ENCODE measurements at places on chromosomes 5 and 9. TPM values are rescaled to one million over a fixed set of nuclear protein-coding genes. Genes with fewer than 3 reads are reported as not detected.
A peak's percentile ranks its signal among the peaks of the same experiment; 100 is the strongest.

DNA sequence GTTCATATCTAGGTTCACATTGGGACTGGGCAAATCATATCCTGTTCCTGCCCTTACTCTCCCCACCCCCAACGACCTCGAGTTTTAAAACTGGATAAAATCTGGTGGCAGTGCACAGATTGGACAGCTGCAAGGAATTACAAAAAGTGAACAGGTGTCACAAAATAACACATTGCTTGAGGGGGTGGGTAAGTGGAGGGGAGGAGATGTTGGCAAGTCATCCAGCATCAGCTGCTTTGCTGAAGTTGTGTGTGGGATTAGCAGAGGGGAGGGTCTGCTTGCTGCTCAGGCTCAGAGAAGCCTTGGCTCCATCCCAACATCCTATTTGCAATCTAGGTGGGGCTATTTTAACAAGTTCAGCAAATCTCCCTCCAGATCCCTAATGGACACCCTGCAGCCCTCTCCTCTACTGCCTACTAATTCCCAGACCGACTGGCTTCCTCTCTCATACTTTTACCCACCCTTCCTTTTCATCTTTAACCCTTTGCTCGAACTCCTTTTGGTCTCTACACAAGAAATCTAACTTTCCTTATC is 39.8 kb upstream of the SLC24A2 start:
- DNase-seq: peak; percentile 73

- DNase-seq: no peak
These were observed 27.7 kb upstream of the MYO10 start for GRCh38 chr5:16963821-16964220.

DNA sequence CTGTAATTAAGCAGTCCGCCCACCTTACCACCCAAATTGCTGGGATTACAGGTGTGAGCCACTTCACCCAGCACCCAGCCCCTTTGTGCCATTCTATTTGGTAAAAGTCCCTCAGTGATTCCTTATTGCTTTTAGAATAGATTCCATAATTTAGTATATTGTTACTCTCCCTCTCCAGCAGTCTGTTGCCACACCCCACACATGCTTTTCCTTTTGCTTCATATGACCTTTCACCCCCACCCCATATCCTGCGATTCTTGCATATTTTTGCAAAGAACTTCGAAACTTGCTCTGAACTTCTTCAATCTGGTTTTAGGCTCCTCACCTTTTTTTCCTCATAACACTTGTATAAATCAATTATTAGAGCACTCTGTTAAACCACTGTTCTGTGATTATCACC is 100.2 kb downstream of the MTREX start:
- no peak for DNase-seq

DNA sequence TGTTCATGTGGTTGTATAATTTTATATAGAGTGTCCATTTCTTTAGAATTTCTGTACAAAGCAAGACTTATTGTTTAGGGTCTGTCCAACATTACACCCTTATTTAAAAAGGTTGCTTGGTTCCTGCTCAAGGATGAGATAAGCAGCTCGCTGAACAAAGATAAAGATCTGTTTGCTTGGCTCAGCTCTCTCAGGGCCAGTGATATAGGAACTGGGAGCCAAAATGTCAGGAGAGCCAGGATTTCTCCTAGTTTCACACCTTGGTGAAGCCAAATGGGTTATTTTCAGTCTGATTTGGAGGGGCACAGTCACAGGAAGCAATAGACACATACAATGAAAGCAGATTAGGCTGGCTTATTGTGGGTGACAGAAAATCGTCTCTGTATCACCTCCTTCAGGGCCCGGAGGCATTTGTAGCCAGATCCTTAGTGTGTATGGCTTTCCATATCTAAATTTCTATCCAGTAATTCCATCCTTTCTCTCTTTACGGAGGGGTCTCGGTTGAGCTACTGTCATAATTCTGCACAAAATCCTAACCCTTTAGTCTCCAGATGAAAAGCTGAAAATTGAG is 396.4 kb downstream of the TMEM232 start:
- no peak for DNase-seq

- peak; percentile 13 for DNase-seq
These were observed 30.7 kb upstream of the GPR21 start for GRCh38 chr9:123002754-123003153.

- DNase-seq: no peak
These were observed 14.1 kb upstream of the RAPGEF6 start for GRCh38 chr5:131649161-131649560.

DNA sequence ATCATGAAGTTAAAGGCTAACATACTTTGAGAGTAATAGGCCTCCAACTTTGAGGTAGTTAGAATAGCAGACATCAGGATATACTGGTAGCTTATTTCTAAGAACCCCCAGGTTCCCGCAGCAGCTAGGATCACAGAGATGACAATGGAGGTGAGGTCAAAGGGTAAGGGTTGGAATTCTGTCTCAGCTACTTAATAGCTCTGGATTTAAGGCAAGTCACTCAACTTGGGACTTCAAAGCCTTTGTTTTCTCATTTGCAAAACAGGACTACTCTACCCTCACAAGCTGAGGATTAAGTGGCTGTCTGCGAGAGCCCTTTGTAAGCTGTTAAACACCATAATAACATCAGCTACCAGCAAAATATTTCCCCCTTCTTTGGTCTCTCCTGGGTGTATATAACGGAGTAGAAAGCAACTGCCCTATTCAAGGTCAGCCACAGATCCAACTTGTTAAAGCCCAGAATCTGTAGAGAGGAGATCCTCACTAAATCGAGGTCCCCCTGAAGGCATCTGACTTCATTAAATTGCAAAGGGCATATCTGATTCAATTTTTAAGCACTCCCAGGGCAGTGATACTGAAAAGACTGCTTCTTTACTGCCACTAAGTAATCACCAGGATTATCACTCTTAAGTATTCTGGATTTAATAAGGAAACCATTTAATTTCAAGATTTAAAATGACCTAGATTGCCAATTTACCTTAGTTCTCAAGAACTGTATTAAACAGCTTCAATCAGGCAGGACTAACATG is 104.7 kb downstream of the DCP2 start:
- DNase-seq: no peak

- DNase-seq: peak; percentile 43
These were observed 795 bp downstream of the CNOT8 start for GRCh38 chr5:154858972-154859871.

DNA sequence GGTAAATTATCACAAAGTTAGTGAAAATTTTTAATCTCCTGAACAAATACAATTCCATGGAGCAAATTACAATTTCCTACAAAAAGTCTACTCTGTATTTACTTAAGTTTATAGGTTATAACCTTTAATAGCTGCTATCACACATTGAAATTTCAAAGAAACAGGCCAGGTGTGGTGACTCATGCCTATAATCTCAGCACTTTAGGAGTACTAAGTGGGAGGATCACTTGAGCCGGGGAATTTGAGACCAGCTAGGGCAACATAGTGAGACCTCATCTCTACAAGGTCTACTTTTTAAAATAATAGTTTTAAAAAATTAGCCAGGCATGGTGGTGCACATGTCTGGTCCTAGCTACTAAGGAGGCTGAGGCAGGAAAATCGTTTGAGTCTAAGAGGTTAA is 50.3 kb downstream of the HINT1 start:
- no peak for DNase-seq

GRCh38 chr9:122186301-122186700 is 26.6 kb downstream of the MORN5 start:
- DNase-seq: no peak

GRCh38 chr5:1727571-1727970 is 72.1 kb downstream of the MRPL36 start:
- DNase-seq: no peak

- peak; percentile 8 for DNase-seq
These were observed 116.8 kb upstream of the COX7C start for GRCh38 chr5:86500947-86501346.

DNA sequence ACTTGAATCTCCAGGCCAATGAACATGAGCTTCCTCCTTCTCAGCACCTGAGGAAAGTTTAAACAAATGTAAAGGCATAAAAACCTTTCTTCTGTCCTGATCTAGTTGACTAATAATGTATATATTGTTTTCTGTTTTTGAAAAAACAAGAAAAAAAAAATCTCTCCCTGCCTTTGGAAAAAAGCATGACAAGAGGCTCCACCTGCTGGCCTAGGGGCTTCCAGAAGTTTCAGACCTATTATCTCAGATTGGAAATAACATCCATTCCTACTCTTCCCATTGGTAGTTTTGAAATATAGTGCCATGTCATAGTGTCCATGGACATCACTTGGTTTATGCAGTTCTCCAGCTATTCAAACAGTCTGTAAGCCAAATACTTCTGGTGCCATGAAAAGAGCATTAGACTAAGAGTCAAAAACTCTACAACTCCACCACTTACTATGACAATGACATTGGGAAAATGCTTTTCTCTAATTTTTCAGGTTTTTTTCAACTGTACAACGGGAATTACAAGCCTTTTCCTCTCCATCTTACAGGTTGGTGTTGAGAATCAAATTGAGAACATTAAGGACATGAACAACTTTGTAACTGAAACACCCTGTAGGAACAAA is 409.6 kb upstream of the MPDZ start:
- peak; percentile 60 for DNase-seq

- peak; percentile 40 for DNase-seq
These were observed 902 bp downstream of the HABP4 start for GRCh38 chr9:96450613-96451528.

DNA sequence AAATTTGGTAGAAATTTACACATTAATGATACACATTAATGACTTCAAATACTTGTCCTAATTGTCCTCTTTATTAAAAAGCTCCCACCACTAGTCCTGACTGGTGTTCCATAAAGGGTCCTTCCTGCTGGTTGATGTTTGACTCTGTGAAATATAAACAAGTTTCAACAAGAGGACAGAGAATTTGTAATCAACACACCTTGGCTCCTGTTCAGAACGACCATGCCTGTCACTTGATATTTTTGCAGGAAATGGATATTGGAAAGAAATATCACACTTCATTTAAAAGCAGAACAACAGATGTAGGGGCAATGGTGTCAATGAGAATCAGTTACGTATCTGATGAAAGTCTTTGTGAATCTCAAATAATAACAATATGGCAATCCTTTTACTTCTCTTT is 211.7 kb downstream of the ENC1 start:
- DNase-seq: no peak

DNA sequence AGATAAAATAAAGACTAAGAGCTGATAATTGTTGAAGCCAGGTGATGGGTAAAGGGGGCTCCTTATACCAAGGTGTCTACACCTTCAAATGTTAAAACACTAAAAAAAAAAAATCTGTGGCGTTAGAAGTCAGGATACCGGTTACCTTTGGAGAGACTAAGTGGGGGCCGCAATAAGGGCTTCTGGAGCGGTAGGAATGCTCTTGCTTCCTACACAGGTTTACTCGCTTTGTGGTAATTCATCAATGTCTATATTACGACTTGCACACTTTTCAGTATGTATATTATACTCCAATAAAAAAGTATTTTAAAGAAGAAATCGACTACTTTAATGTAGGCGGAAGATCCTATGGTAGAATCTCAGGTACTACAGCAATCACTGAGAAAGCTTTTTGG is 12.5 kb downstream of the MRPS27 start:
- DNase-seq: no peak

DNA sequence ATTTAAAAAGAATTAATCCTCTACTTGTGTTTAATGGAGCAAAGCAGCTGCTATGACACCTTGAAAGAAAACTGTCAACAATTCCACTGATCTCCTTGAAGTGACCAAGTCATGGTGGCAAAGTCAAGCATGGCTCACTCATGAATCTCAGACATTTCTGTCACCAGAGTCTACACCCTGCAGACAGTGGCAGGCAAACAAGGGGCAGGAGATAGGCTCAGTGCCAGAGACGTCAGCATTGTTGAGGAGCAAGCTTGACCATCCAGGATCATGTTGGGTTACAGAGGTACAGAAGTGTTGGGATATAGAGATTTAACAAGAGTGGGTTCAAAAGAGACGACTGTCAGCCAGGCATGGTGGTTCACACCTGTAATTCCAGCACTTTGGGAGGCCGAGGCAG is 16.1 kb upstream of the VPS13A start:
- DNase-seq: no peak

- peak; percentile 93 for DNase-seq
These were observed 43.1 kb upstream of the RXRA start for GRCh38 chr9:134283111-134283515.

- DNase-seq: no peak
These were observed 1.8 kb upstream of the JAKMIP2 start for GRCh38 chr5:147784146-147784987.

- DNase-seq: peak; percentile 77
These were observed 24.5 kb upstream of the MVB12B start for GRCh38 chr9:126301985-126302603.

DNA sequence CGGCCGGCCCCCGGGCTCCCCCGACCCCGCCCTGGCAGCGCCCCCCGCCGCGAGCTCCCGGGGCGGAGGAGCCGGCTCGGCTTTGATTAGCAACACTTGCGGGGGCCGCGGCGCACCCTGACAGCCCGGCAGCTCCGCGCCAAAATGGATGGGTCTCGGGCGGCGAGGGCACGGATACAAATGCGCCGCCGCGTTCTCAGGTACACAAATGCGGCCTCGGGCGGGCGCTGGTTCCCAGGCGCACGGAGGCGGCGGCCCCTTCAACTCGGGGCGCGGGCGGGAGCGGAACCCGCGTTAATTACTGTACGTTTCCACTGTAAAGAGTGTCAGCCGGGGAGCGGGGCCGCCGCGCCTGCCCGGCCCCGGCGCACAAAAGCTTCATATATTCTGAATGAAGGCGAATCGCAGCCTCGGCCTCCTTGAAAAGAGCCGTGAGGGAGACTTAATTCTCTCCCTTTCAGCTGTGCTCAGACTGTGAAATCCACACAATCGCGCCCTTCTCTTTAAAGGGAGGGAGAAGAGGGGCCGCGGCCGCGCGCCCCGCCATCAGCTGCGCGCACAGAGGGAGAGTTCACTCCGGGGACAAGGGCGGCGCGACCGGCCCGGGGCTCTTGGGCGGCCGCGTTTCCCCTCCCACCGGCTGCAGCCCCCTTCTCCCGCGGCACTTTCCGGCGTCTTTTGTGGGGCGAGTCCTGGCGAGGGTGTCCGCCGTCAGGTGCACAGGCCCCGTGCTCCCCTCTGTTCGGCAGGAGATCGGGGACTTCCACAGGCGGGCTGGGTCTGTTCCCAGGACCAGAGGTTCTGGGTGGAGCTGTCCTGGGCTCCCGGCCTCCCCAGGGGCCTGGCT is 27.0 kb downstream of the MSX2 start:
- peak; percentile 26 for DNase-seq

GRCh38 chr5:86626149-86626548 is 8.4 kb downstream of the COX7C start:
- no peak for DNase-seq

- DNase-seq: no peak
These were observed 158.0 kb upstream of the PPP1R26 start for GRCh38 chr9:135321580-135321979.

- peak; percentile 25 for DNase-seq
These were observed 157.5 kb upstream of the SHB start for GRCh38 chr9:38226491-38226951.

Gene CLINT1
- total RNA-seq: 39.9 TPM

Gene NFX1
- total RNA-seq: 24.3 TPM

Gene ENTREP1
- total RNA-seq: 15.1 TPM

Gene DAB2IP
- 26.3 TPM for total RNA-seq

Gene SV2C
- under 0.01 TPM for total RNA-seq

Gene CDH18
- 13.4 TPM for total RNA-seq

Gene FAM163B
- not detected for total RNA-seq

Gene HTR4
- not detected for total RNA-seq

Gene SH2D3C
- 12.4 TPM for total RNA-seq

Gene MARCHF11
- total RNA-seq: 0.04 TPM

Gene SHISAL2B
- 0.98 TPM for total RNA-seq

Gene OR1Q1
- total RNA-seq: not detected

Gene TMEM250
- total RNA-seq: 22.7 TPM

Gene CDC20B
- not detected for total RNA-seq

Gene TEX48
- total RNA-seq: not detected

Gene NMUR2
- total RNA-seq: 0.18 TPM

Data from muscle of leg (tissue), 16 donors.